Activated CD8-positive, alpha-beta memory T cell treated with anti-CD3 and anti-CD28 coated beads for 1 hour (primary cell): ENCODE measurements at places on chromosomes 12 and 14.
A peak's percentile ranks its signal among the peaks of the same experiment; 100 is the strongest.

DNA sequence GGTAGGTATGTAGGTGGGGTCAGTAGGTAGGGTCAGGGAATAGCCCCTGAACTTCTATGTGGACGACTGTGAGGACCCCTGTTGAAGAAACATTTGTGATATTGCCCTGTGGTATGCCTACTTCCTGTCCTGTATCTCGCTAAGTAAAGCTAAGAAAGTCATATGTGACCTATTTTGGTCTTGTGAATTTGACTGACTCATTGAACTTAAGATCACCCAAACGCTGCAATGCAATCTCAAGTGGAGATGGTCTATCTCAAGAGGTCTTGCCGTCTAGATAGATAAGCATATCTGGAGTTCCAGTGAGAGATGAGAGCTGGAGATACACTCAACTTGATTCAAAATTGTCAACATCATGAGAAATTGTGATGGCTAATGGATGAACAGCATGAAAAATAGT, 73.8 kb downstream of the TRAFD1 start:
- no peak for DNase-seq

DNA sequence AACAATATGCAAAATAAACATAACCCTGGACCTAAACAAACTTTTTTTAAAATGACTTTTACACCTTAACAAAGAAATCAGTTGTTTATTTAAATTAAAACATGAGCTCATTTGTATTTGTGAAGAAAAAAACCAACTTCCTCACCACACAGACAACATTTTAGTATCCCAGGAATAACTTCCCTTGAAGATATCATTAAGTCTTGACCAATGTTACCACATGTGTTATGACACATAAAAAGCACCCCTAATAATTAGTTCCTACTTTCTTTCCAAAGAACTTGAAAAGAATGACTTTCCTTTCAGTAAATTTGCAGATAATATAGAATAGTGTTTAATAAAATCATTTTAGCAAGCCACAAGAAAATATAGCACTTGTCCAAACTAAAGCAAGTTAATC, 42.4 kb downstream of the DUSP16 start:
- no peak for DNase-seq

DNA sequence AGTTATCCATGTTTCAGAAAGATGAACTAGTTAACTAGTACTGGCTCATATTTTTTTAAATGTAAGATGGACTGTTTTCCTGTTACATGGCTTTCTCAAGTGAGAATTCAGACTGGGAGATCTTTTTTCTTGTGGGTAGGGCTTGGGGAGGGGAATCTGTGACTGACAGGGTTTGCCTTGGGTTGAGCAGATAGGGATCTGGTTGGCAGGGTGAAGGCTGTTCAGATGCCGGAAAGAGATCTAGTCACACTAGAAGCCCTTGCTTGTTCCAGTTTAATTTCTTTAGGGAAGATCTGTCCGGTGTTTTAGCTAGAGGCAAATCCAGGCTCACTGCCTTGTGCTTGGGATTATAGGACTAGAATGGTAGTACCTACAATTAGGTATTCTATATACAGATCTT, 63.2 kb downstream of the FBXO33 start:
- no peak for DNase-seq

DNA sequence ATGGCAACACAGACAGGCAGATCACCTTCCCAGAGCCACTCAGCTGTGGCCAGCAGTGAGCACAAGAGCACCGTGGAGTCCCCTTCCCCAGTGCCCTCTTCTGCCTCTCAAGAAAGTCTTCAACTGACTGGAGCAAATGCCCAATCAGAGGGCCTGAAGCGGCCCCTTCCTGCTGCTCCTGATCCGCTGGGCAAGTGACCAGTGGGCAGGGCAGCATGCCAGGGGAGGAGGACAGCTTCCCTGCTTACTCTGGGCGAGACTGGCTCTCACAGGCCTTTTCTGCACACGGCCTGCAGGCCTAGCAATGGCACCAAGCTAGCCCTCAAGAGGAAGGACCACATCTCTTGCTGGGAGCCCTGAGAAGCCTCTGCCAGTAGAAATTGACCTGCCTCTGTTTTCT, 890 bp downstream of the KRT71 start:
- no peak for DNase-seq

DNA sequence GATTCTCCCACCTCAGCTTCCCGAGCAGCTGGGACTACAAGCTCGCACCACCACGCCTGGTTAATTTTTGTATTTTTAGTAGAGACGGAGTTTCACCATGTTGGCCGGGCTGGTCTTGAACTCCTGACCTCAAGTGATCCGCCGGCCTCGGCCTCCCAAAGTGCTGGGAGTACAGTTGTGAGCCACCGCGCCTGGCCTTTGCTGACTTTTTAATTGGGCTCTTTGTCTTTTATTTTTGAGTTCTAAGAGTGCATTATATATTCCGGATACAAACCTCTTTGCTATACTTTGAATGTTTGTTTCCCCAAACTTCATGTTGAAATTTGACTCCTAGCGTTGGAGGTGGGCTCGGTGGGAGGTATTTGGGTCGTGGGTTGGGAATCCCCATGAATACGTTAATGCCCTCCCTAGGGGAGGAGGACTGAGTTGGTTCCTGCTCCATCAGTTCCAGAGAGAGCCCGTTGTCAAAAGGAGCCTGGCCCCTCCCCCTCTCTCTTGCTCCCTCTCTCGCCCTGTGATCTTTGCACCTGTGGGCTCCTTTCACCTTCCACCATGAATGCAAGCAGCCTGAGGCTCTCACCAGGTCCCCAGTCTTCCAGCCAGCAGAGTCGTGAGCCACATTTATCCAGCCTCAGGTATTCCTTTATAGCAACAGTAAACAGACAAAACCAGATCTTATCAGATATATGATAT, 103.2 kb upstream of the EVL start:
- no peak for DNase-seq

DNA sequence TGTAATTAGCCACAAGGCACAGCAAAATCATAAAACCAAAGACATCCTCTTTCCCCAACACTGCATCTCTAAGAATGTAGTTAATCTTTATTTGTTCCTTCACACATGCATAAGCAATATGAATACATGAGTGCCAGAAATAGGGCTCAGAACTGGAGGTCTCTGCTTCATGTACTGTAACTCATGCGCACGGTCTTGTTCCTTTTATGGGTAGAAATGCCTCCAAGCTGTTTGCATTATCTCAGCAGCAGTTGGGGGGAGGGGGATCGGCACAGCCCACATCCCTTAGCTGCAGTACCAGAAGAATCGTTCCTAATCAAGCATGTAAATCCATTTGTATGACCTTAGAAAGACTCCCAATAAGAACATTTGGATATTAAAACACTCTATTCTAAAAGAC, 20.0 kb downstream of the RHOJ start:
- DNase-seq: no peak

DNA sequence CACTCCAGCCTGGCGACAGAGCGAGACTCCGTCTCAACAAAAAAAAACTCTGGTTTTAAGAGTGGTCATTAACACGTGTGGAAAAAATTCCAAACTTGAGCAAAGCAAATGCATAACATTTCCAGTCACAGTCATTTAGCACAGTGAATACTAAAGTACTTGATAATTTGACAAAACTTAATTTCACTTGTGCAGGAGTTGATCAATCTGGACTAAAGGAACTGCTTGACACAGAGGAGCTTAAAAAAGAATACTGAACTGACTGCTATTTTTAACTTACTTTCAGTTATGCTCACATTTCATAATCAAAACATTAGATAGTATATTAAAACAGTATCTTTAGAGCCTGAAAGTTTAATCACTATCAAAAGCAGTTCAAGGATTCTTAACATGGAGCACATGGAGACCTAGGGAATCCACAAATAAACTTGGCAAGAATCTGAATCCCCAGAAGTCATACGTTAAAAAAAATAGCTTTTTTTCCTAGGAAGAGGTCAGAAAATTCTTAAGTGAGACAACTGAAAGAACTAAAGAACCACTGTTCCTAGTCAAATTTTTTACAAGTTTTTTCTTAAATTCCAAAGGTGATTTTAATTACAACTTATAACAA, 7.4 kb downstream of the UBE2N start:
- DNase-seq: no peak

- no peak for DNase-seq
Observed at GRCh38 chr12:127770118-127770517, 496.9 kb upstream of the TMEM132C start.

DNA sequence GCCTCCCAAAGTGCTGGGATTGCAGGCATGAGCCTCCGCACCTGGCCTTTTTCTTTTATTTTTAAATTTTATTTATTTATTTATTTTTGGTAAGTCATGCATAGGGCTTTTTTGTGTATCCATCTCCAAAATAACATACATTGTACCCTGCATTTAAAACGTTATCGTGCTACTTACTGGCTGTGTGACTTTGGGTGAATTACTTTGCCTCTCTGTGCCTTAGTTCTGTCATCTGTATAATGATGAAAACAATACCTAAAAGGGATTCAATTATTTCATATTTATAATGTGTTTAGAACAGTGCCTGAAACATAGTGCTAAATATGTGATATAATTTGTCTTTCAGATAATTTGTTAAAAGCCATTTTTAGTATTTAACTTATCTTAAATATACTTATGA, 19.6 kb downstream of the ZCRB1 start:
- no peak for DNase-seq

DNA sequence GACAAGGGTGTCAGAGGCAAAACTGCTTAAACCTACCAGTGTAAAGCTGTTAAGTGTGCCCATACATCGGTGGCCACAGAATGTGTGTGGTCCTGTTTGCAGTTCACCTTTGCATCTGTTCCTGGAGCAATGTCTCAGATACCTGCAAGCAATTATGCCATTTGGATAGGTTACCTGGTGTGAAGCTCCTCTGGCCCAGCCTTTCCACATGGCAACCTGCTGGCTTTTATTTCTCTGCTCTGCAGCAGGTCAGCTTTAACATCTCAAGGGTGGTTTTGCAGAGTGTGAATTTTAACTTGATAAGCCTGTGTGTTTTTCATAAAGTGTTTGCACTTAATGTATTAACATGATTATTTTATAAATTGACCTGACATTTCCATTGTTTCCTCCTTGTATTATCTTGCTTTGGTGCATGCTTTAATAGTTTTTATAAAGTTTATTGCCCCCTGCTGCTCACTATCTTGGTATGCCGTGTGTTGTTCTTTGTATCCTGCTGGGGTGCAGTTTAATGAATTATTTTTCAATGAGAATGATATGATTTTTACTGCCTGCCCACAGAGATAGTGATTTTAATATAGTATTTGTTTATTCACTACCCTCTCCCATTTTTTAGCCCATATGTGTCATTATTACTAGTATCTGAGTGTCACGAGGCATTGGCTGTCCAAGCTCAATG, 403.8 kb downstream of the NPAS3 start:
- DNase-seq: no peak

- no peak for DNase-seq
Observed at GRCh38 chr12:9096563-9097176, 19.0 kb downstream of the A2M start.

GRCh38 chr12:104767261-104767660, 190.8 kb downstream of the SLC41A2 start:
- no peak for DNase-seq

- no peak for DNase-seq
Observed at GRCh38 chr14:71399057-71399487, 491.8 kb downstream of the PCNX1 start.

DNA sequence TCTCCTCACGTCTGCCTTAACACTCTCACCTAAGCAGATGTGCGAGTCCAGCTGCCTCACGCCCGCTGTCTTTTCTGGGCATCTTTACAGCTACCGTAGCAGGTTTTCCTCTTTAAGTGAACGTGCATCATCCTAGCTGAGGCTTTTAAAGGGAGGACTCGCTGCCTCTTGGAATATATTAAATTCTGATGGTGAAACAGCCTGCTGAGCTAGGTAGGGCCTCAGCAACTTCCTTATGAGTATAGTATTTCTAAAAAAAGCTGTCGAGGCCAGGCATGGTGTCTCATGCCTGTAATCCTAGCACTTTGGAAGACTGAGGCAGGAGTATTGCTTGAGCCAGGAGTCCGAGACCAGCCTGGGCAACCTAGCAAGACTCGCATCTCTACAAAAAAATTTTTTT, 32.2 kb downstream of the TESC start:
- DNase-seq: no peak

DNA sequence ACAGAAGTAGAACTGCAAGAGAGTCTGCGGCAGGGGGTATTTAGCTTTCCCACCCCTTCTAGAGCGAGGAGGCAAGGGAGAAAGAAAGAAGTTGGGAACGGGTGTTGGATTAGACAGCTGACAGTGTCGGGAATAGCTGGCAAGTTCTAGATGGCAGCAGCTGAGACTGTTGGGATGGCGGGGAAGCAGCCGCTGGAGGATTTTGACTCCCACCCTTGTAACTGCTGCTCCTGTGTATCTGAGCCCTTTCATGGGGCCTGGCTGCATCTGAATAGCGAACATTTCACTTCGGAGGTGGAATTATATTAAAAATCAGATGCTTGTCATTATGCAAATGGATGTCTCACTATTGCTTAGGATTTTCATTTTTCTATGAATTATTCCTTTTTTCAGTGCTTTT, 104.6 kb downstream of the AACS start:
- DNase-seq: no peak

- DNase-seq: peak; percentile 61
Observed at GRCh38 chr12:53047221-53048032, 2.4 kb upstream of the TNS2 start.

DNA sequence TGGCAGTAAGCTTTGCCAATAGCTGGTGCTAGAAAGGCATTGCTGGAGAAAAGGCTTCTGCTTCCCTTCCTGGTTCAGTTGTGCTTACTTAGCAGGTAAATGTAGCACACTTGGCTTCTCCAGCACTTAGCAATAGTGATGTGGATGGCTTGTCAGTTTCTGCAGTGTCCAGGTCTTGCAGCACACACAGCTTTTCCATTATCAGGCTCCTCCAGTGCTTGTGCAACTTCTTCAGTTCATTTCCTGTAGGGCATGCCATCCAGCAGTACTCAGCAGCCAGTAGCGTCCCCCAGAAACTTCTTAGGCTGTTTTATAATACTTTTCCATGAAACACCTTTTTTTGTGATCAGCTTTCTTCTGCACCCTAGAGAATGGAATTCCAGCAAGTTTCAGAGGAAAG, 154.6 kb downstream of the SLC6A15 start:
- DNase-seq: no peak
